ENCODE measurements at places on chromosomes 16 and 17.

DNA sequence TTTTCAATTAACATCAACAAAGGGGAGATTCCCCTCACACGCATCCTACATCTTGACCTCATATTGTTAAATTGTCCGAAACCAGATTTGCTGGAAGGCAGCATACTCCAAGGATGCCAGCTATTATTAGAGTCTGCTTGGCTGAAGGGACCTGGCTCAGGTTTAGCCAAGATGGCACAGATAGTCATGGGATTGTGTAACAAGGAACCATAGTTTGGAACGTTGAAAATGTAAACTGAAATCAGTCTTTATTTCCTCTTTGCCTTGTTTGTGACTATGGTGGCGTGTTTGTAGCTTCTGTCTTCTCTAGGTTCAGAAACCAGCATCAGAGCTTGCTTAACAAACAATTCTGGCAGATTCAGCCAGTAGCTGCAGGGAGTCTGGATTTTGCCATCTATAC is 5.9 kb downstream of the ARSG start:
- no peak for DNase-seq

GRCh38 chr16:54540525-54541180 is 254.1 kb upstream of the IRX3 start:
- no peak for DNase-seq

DNA sequence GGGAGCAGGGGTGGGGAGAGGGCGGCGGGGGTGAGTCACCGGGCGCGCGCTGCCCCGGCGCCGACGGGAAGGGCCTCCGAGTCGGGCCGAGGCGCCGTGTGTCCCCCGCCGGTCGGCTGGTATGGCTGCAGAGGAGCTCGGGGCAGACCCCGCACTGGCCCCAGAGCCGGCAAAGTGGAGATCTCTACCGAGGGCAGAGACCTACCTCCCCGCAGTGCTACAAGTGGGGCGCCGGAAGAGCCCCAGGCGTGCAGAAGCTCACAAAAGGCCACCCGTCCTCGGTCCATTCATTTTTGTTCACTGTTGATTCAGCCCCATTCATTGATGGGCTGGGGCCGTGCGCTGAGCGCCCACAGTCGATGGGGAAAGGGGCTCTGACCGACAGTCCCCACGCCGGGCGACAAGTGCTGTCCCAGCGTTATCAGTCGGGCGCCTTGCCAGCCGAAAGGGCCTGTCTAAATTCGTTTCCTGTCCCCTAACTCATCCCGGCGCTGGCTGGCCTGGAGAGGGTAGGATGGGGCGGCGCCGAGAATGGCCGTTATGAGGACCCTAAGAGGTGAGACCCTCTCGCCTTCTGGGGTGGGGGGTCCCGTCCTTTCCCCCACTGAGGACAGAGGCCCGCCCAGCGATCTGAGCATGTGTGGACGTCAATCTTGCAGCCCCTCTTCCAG is 709 bp upstream of the ENO3 start:
- DNase-seq, result peak; percentile 30

DNA sequence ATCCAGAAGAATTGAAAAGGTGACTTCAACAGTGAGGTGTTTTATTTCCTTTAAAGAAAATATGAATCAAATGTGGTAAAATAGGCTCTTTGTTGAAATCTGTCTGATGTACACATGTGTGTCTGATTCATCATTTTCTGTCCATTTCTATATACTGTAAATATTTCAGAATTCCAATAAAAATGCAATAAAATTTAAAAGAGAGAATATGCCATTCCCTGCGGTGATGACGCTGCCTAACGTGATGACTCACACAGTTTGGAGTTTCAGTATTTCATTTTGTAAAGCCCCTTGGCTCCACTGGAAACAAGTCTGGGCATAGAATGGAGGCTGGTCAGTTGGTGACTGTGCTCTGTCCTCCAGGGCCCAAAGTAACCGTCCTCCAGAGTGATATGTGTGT is 482.5 kb upstream of the CDH5 start:
- no peak for DNase-seq

DNA sequence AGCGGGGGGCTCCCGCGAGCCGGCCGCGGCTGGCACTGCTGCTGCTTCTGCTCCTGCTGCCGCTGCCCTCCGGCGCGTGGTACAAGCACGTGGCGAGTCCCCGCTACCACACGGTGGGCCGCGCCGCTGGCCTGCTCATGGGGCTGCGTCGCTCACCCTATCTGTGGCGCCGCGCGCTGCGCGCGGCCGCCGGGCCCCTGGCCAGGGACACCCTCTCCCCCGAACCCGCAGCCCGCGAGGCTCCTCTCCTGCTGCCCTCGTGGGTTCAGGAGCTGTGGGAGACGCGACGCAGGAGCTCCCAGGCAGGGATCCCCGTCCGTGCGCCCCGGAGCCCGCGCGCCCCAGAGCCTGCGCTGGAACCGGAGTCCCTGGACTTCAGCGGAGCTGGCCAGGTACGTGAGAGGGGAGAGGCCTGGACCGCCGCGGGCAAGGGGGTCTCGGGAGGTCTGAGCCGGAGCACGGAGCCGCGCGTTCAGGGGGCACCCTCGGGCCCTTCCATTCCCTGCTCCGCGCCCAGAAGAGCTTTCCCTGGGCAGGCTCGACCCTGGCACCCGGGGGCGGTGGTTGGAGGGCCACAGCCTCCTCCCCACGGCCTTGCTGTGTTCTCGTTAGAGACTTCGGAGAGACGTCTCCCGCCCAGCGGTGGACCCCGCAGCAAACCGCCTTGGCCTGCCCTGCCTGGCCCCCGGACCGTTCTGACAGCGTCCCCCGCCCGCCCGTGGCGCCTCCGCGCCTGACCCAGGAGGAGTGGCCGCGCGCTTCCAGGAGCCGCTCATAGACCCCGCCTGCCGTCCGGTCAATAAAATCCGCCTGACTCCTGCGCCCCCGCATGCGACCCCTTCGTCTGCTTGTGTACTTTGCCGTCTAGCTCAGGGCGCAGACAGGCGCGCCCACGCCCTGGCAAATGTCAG is 591 bp downstream of the NPW start:
- DNase-seq, result no peak

- DNase-seq, result no peak
These were observed 2.9 kb downstream of the TNS4 start for GRCh38 chr17:40498281-40499084.

- DNase-seq, result no peak
These were observed 89.5 kb downstream of the VAT1L start for GRCh38 chr16:77877712-77878347.

- DNase-seq, result peak; percentile 57
These were observed 1.1 kb upstream of the STUB1 start for GRCh38 chr16:678858-679813.

- no peak for DNase-seq
These were observed 639.3 kb downstream of the TOX3 start for GRCh38 chr16:51907680-51908079.

DNA sequence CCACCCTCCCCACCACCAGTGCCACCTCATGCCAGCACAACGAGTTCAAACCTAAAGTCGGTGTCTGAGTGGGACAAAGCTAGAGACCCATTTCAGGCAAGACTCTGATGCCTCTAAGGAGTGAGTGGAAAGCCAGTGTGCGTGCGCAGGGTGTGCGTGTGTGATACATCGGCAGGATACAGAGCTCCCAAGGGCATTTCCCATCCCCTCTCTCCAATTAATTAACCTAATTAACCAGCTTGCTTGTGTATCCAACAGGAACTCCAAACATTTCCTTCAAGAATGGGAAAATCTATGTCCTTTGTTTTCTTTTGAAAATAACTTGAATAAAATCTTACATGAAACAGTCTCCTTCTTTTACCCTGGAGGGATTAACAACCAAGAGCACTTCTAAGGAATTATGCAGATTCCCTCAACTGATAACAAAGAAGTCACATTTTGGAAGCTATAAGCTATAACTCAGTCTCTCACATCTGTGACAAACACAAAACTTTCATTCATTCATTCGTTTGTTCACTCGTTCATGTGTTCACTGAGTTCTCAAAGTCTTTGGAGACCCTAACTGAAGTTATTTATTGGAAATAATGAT is 9.9 kb downstream of the ATPAF2 start:
- DNase-seq, result no peak

DNA sequence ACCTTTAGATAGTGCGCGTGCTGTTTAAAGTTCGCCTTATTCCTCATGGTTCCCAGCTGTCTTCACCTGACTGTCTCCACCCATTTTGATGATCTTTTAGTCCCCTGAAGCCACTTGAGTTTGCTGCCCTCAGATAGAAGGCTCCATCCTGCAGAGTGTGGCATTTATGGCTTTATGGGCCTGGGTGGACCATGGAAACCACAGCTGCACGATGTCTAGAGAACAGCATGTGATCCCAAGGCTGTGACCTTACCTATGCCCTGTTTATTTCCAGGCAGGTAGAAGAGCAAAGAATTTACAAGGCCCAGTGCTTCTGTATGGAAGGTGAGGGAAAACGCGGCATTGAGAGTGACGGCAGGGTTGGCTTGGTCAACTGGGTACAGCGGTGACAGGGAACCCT is 356.9 kb downstream of the SLC39A11 start:
- no peak for DNase-seq

- no peak for DNase-seq
These were observed 9.1 kb downstream of the CTCF start for GRCh38 chr16:67571464-67571863.

GRCh38 chr16:2150418-2151187 is 2.2 kb downstream of the RAB26 start:
- DNase-seq, result no peak

DNA sequence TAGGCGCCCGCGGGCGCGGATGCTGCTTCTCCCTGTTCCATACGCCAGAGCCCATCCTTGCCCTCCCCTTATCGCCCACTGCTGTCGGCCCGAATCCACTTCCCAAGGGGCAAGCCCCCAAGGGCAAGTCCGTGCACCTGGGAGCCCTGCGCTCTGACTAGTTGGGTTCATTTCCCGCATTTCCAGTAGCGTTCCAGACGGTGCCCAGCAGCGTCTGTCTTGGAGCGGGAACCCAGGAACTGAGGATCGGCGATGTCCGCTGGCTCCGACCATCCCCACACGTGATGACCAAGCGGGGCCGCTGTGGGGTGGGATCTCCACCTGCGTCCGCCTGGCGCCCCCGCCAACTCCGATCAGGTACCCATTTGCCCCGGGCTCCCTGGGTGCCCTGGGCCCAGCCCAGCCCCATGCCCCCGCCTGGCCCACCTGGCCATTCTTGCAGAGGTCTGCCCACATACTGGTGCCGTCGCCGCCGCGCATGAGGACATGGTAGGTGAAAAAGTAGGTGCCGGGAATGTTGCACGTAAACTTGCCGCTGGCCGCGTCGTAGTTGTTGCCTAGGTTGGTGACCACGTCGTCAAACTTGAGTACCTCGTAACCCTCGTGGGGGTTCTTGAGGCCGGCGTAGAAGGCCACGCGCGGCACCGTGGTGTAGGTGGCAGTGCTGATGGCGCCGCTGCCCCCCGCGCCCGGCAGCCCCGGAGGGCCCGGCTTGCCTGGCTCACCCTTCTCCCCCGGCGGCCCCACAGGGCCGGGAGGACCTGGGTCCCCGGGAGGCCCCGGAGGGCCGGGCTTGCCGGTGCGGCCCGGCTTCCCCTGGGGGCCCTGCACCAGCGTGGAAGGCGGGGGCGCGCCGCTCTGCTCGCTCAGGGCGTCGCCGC is 837 bp downstream of the C1QL1 start:
- no peak for DNase-seq

DNA sequence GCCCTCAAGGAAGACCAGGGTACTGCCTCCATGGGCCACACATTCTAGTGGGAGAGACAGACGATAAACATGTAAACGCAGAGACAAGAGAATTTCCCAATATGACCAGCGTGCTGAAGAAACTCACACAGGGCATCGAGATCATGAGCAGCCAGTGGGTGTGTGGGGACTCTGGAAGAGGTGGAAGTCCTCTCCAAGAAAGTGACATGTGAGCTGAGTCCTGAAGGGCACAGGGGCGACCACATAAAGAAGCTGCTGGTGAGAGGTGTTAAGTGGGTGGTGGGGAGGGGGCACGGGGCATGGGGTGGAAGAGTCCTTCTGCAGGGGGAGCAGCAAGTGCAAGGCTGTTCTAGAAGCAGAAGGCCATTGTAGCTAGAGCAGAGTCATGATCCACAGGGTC is 21.0 kb upstream of the RAP1GAP2 start:
- no peak for DNase-seq

- no peak for DNase-seq
These were observed 17.3 kb downstream of the FAM83G start for GRCh38 chr17:18987230-18987610.

DNA sequence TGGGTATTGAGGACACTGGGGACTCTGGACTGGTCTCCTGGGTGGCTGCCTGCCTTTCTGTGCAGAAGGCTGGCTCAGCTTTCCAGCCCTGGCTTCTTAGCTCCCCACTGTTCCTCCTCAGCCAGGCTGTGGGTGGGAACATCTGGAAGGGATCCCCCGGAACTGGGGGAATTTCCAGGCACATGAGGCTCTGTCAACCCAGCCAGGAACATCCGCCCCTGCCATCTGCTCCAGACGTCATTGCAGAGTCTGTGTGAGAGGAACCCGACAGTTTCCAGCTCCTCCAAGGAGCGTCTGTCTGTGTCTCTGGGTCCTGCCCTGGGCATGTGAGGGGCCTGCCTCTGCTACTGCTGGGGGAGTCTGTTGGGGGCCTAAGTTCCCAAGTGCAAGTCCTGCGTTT is 36.2 kb upstream of the CRHR1 start:
- DNase-seq, result no peak

- DNase-seq, result no peak
These were observed 2.7 kb upstream of the C16orf74 start for GRCh38 chr16:85753559-85753958.

GRCh38 chr16:67546761-67547422 is 15.4 kb upstream of the CTCF start:
- peak; percentile 78 for DNase-seq

GRCh38 chr16:48558371-48558841 is 51.6 kb downstream of the N4BP1 start:
- DNase-seq, result no peak

- DNase-seq, result no peak
These were observed 8.2 kb downstream of the MYH3 start for GRCh38 chr17:10648956-10649355.

DNA sequence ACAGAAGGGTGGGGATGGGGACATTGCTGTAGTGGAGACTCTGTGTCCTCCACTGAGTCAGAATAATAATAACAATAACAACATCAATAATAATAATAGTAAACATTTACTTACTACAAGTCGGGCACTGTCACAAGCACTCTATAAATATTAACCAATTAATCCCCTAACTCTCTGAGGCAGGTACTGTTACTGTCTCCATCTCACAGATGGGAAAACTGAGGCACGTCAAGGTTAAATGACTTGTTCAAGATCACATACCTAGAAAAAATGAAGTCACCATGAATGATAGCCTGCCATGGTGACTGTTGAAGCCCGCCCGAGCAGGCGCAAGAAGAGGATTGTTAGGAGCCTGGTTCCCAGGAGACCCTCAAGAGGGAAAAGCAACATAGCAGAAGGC is 10.2 kb downstream of the PRR29 start:
- no peak for DNase-seq

GRCh38 chr16:50154420-50154950 is 1.4 kb downstream of the TENT4B start:
- no peak for DNase-seq

- no peak for DNase-seq
These were observed 115.4 kb upstream of the CDC42EP4 start for GRCh38 chr17:73427198-73427597.

DNA sequence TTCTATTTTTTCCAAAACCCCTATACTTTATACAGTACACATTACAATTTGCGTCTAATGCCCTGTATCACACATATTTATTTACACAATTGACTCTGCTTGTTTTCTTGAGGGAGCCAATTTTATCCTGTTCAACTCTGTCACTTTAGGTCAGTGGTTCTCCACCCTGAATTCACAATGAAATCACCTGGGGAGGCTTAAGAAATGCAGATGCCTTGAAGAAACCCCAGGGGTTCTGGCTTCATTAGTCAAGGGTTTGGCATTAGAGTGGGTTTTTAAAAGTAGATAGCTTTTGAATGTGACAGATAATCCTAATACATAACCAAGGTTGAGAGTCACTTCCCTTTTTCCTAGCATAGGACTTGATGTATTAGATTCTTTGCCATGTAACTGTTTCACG is 398.6 kb upstream of the ERCC4 start:
- DNase-seq, result no peak

Measured in thymus (tissue), 14 donors.